ENCODE measurements at places on chromosomes 2 and 18. TPM values are rescaled to one million over a fixed set of nuclear protein-coding genes. Genes with fewer than 3 reads are reported as not detected.

DNA sequence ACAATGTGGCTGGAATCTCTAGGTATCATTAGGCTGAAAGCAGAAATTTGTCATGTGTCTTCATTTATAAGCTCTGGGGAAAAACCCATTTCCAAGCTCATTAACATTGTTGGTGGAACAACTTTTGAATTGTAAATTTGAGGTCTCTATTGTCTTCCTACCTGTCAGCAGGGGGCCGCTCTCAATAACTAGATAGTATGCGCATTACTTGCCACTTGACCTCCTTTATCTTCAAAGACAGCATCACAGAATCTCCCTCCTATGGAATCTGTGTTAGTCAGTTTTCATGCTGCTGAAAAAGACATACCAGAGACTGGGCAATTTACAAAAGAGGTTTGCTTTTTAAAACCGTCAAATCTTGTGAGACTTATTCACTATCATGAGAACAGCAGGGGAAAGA is 223.1 kb downstream of the CALCRL start:
- H3K36me3 ChIP-seq = no peaks in the 10 kb centered on the region
- H3K27me3 ChIP-seq = no peaks in the 10 kb centered on the region
- no peak overlapping the region for H3K27ac ChIP-seq
- peaks cover 27% of the 10 kb centered on the region for H3K4me1 ChIP-seq
- no peak for DNase-seq

GRCh38 chr18:6576718-6577375 is 152.7 kb upstream of the ARHGAP28 start:
- no peak for DNase-seq
- H3K4me1 ChIP-seq = no peaks in the 10 kb centered on the region
- no peak overlapping the region for H3K27ac ChIP-seq
- H3K4me3 ChIP-seq = no peak overlapping the region

GRCh38 chr2:190443055-190443454 is 34.9 kb downstream of the MFSD6 start:
- no peak for DNase-seq
- H3K4me3 ChIP-seq = no peak overlapping the region
- no peaks in the 10 kb centered on the region for H3K36me3 ChIP-seq

GRCh38 chr2:29195796-29196195 is 80.6 kb downstream of the CLIP4 start:
- DNase-seq = no peak
- H3K4me1 ChIP-seq = peaks cover 3% of the 10 kb centered on the region
- no peaks in the 10 kb centered on the region for H3K36me3 ChIP-seq

- no peak for DNase-seq
- H3K4me1 ChIP-seq = no peaks in the 10 kb centered on the region
- no peak overlapping the region for H3K27ac ChIP-seq
- peaks cover under 1% of the 10 kb centered on the region for H3K36me3 ChIP-seq
Observed at GRCh38 chr2:60808330-60808801, 52.3 kb downstream of the PAPOLG start.

- H3K4me3 ChIP-seq = no peak overlapping the region
- H3K27me3 ChIP-seq = no peaks in the 10 kb centered on the region
- H3K36me3 ChIP-seq = no peaks in the 10 kb centered on the region
- no peak for DNase-seq
- no peaks in the 10 kb centered on the region for H3K4me1 ChIP-seq
Observed at GRCh38 chr2:206937555-206937954, 1.8 kb upstream of the CPO start.

GRCh38 chr2:217944923-217945322 is 57.9 kb downstream of the TNS1 start:
- no peak overlapping the region for H3K27ac ChIP-seq
- H3K4me3 ChIP-seq = no peak overlapping the region
- DNase-seq = no peak
- no peaks in the 10 kb centered on the region for H3K36me3 ChIP-seq
- H3K27me3 ChIP-seq = peaks cover 6% of the 10 kb centered on the region

DNA sequence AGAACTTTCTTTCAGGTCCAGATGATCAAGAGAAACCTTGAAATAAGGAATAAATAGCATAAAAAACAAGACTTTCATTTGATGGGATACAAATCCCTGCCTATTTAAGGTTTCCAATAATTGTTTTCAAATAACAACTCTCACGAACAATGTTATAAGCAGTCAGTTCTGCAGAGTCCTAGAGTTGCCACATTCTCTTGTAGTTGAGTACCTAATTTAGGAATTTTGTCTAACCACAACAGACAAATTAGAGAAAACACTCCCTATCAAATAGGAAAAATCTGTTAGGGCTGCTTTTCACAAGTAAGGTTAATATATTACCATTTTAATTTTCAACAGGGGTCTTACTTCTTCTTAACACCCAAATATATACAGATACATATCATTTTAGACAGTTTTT is 130.1 kb upstream of the CDH20 start:
- H3K27me3 ChIP-seq = no peaks in the 10 kb centered on the region
- H3K27ac ChIP-seq = no peak overlapping the region
- no peak for DNase-seq

DNA sequence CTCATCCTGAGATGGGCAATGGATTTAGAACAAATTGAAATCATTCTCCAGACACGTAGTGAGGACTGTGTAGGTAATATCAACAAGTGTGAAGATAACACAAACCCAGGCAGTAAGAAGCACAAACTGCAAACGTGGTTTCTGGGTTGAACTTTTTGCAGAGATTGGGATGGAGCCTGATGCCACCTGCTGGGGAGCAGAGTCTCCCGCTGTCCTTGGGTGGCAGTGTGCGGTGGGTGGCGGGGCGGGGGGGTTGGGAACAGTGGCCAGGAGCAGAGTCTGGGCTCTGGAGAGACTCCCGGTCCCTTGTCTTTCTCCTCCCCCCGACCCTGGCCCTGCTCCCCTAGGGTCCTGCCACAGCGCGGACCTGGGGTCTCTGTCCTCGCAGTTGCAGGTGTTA is 19.5 kb downstream of the TRAF3IP1 start:
- H3K27me3 ChIP-seq = no peaks in the 10 kb centered on the region
- no peaks in the 10 kb centered on the region for H3K36me3 ChIP-seq
- no peak for DNase-seq
- H3K27ac ChIP-seq = no peak overlapping the region
- no peaks in the 10 kb centered on the region for H3K4me1 ChIP-seq

DNA sequence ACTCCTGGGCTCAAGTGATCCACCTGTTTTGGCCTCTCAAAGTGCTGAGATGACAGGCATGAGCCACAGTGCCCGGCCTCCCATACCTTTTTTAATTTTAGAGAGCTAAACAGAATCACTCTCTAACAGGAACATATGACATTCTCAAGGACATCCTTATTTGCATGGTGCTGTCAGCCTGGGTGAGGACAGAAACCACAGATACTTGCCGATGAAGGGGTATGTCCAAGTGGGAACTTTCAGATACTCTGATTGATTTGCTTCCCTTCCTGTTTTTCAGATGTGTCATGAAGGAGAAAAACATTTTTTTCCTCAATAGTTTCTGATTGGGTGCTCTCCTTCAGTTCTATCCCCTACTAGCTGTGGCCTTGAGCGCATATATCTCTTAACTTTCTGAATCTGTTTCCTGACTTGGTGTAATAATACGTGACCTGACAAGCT is 49.6 kb downstream of the MYO3B start:
- H3K36me3 ChIP-seq = no peaks in the 10 kb centered on the region
- DNase-seq = no peak
- H3K27ac ChIP-seq = no peak overlapping the region
- H3K27me3 ChIP-seq = peaks cover 2% of the 10 kb centered on the region

DNA sequence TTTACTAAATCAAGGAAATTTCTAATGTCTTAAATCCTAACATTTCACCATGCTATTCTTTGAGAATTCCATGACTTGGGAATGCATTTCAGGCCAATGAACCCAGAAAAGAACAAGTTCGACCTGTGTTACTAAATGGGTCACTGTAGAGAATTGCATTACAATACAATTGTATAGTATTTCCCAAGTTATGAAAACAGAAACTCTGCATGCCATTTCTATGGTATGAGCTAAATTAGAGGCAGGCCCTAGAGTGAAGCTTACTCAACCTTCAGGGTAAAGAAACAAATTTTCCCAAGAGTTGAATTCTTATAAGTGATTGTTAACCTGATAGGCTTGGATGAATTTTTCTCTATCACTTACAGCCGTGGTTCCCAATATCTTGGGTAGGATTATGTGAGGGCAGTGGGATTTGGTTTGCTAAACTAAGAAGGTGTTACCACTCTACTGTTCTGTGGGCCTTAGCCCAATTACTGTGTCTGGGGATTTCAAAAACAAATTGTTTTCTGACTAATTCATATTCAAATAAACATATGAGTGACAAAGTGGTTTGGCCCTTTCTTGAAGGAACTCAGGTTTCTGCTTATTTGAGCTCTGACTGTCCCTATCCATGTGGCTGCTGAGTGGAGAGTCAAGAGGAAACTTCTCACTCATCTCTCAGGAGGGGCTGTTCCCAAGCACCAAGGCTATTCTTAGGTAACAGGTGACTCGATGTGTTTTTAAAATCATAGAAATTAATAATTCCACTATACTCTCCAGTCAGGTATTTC is 11.2 kb upstream of the SERPINB7 start:
- H3K4me3 ChIP-seq = no peak overlapping the region
- no peak overlapping the region for H3K27ac ChIP-seq
- peaks cover 10% of the 10 kb centered on the region for H3K36me3 ChIP-seq
- H3K27me3 ChIP-seq = no peaks in the 10 kb centered on the region

DNA sequence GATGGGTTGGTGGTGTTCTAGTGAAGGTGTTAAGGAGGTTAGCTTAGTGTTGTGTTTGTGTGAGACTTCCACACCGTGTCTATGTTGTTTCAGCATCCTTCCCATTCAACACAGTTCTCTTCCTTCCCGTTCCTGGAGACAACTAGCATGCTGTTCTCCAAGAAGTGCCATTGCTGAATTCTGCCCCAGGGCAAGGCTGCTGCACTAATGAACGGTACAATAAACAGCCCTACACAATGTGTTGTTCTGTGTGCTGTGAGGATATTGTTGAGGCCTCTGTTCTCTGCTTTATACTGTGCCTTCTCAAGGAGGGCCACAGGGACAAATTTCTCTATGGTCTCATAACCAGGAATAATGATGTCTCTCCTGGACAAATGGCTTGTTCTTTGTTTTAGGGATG is 39.8 kb upstream of the ZEB2 start:
- H3K27me3 ChIP-seq = no peaks in the 10 kb centered on the region
- H3K36me3 ChIP-seq = no peaks in the 10 kb centered on the region
- no peak for DNase-seq
- no peaks in the 10 kb centered on the region for H3K4me1 ChIP-seq

DNA sequence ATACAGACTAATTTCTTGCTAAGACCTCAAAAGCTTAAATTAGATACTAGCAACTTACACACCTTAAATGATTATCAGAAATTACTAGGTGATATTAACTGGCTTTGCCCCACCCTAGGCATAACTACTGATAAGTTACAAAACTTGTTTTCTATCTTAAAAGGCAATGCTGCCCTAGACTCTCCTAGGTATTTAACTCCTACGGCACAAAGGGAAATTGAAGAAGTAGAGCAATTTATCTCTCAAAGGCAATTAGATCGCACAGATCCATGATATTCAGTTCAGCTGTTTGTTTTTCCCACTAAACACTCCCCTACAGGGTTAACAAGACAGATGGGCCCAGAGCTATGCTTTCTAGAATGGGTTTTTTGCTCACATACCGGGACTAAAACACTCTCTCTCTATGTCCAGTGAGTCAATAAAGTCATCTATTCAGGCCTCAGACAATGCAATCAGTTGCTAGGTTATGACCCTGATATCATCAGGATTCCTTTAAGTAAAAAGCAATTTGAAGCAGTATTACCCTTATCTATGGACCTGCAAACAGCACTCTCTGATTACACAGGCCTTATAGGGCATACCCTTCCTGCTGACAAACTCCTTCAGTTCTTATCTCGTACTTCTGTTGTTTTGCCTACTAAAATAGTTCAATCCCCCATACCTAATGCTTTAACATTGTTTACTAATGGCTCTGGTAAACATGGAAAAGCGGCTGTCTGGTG is 14.3 kb downstream of the MAP3K2 start:
- peak overlapping the region; percentile 70 for H3K27ac ChIP-seq
- H3K36me3 ChIP-seq = peaks cover 39% of the 10 kb centered on the region
- peaks cover 14% of the 10 kb centered on the region for H3K4me1 ChIP-seq
- H3K27me3 ChIP-seq = peaks cover 8% of the 10 kb centered on the region

DNA sequence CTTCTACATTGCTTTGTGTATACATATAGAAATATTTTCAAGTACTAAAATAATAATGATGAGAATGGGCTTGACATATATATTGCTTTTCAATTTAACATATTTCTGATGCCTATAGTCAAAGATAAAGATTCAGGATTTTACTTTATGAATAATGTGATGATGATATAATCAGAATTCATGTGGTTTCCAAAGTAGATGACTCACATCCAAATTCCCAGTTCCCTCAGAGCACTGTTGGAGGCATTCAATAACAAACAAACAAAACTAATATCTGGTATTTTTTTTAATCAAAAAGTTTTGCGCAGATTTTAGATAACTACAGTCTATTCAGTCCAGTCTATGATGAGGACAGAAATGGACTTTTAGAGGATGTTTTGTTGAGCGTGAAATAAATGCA is 2094.5 kb upstream of the CELF4 start:
- H3K4me3 ChIP-seq = no peak overlapping the region
- H3K27ac ChIP-seq = no peak overlapping the region
- peaks cover 4% of the 10 kb centered on the region for H3K27me3 ChIP-seq
- DNase-seq = no peak
- peaks cover 10% of the 10 kb centered on the region for H3K4me1 ChIP-seq

DNA sequence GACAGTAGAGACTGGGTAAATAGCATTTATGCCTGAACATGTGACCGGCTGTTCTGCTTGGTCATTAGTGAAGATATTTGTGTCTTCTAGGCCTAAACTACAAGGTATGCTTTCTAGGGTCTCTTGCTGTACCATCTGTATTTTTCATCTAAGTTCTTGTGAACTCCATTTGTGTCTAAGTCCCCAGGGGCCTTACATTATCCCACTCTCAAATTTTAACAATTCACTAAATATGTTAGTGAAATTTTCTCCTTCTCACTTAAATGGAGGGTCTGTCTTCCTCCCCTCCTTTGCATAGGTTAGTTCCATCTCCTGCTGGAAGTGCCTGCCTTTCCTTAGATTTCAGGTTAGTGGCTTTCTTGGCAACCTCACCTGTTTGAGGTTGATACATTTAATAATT is 382.6 kb downstream of the RAD51AP2 start:
- no peak overlapping the region for H3K27ac ChIP-seq
- H3K4me3 ChIP-seq = no peak overlapping the region
- no peak for DNase-seq
- no peaks in the 10 kb centered on the region for H3K36me3 ChIP-seq
- H3K27me3 ChIP-seq = peaks cover 2% of the 10 kb centered on the region

GRCh38 chr18:58359620-58360019 is 269.3 kb downstream of the ALPK2 start:
- H3K27me3 ChIP-seq = peaks cover under 1% of the 10 kb centered on the region
- DNase-seq = no peak
- no peak overlapping the region for H3K4me3 ChIP-seq
- no peaks in the 10 kb centered on the region for H3K36me3 ChIP-seq

- peaks cover 7% of the 10 kb centered on the region for H3K4me1 ChIP-seq
- peak; percentile 61 for DNase-seq
- peak overlapping the region; percentile 97 for H3K27ac ChIP-seq
- H3K36me3 ChIP-seq = no peaks in the 10 kb centered on the region
- H3K27me3 ChIP-seq = peaks cover 8% of the 10 kb centered on the region
- H3K4me3 ChIP-seq = peak overlapping the region; percentile 96
Observed at GRCh38 chr2:88626171-88627054, 851 bp downstream of the EIF2AK3 start.

- H3K4me1 ChIP-seq = no peaks in the 10 kb centered on the region
- H3K27me3 ChIP-seq = peaks cover 2% of the 10 kb centered on the region
- no peak overlapping the region for H3K4me3 ChIP-seq
- H3K36me3 ChIP-seq = peaks cover 6% of the 10 kb centered on the region
- no peak overlapping the region for H3K27ac ChIP-seq
- no peak for DNase-seq
Observed at GRCh38 chr2:220129391-220129790, 502.0 kb downstream of the SLC4A3 start.

ARHGAP25 gene
- total RNA-seq = 1.4 TPM

HOXD3 gene
- total RNA-seq = not detected

HJURP gene
- 6.9 TPM for total RNA-seq

RAX gene
- not detected for total RNA-seq

TMEM247 gene
- total RNA-seq = not detected

LYPD1 gene
- total RNA-seq = 1.1 TPM

CCDC178 gene
- not detected for total RNA-seq

All from glutamatergic neuron (in vitro differentiated cells).